ENCODE measurements at places on chromosomes 7 and 10.

DNA sequence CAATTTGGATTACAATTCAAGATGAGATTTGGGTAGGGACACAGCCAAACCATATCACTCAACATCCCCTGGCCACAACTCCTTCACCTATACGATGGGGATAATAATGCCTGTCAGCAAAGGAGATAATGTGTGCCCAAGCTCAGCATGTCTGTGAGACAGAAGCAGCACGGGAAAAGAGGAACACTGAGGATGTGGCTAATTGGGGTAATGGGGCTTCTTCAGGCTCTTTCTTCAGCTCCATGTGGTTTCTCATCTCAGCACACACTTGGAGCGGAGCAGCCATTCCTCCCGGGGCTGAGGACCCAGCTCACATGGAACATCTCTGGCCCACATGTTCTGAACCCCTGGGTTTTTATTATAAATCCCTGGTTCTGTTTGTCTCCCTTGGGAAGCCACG lies 136.0 kb upstream of the NAMPT start:
- no peak for DNase-seq

DNA sequence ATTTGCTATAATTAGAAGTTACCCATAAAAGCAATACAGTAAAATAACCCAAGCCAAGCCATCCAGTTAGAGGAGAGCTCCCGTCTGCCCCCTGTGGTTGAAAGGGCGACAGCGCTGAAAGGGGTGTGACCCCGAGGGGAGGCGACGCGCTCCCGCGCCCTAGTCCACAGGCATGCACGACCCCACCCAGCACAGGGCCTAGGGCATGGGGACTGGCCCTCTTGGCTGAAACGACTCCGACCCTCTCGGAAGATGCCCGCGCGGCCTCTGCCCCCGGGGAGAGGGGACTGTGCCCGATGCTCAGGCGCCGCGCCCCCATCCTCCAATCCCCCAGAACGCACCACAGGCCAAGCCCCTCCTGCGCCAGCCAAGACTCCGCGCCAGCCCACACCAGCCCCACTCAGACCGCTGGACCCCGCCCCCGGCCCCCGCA lies 64.0 kb downstream of the CSGALNACT2 start:
- DNase-seq, result peak; percentile 68

DNA sequence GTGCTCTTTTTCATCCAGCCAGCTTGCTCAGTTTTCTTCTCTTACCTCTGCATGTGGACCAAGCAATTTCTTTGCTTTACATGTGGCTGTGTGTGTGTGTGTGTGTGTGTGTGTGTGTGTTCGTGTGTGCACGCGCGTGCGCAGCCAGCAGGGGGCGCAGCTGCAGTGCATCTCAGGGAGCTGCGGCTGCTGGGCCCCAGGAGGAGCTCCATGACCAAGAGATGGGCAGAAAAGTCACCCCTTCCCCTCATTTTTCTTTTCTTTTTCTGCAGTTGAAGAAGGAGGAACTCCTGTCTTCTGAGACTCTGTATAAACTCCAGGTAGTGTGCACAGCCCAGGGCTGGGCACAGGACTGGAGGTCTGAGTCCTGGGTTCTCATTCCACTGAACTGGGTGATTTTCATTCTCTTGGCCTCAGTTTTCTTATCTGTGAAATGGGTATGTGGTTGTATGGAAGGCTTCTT lies 41.8 kb downstream of the BLNK start:
- DNase-seq, result peak; percentile 79

- DNase-seq, result no peak
These were observed 147.3 kb downstream of the NRCAM start for GRCh38 chr7:108308903-108309302.

GRCh38 chr7:104985259-104985617 lies 28.8 kb upstream of the KMT2E start:
- DNase-seq, result no peak

GRCh38 chr10:593901-594457 lies 95.5 kb downstream of the DIP2C start:
- DNase-seq, result no peak

DNA sequence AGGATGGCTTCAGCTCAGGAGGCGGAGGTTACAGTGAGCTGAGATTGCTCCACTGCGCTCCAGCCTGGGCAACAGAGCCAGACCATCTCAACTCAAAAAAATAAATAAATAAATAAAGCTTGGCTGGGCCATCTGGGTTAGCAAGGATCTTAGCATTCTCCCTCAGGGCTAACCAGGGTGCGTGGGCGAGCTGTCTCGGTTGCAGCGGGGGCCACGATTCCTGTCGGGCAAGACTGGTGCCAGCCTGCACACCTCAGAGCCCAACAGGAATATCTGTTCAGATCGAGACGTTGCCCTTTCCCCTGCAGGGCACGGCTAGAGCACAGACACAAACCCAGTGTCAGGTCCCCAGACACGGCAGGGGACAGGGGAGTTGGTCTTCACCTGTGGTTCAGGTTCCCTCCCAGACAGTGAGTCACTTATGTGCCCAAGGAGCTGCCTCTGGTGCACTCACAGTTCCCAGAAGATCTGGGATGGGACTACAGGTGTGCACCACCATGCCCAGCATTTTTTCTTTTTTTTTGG lies 75.5 kb upstream of the GTF2I start:
- no peak for DNase-seq

- DNase-seq, result no peak
These were observed 247.4 kb downstream of the ELFN1 start for GRCh38 chr7:1917221-1918062.

- no peak for DNase-seq
These were observed 24.3 kb downstream of the SPAG6 start for GRCh38 chr10:22369434-22370072.

DNA sequence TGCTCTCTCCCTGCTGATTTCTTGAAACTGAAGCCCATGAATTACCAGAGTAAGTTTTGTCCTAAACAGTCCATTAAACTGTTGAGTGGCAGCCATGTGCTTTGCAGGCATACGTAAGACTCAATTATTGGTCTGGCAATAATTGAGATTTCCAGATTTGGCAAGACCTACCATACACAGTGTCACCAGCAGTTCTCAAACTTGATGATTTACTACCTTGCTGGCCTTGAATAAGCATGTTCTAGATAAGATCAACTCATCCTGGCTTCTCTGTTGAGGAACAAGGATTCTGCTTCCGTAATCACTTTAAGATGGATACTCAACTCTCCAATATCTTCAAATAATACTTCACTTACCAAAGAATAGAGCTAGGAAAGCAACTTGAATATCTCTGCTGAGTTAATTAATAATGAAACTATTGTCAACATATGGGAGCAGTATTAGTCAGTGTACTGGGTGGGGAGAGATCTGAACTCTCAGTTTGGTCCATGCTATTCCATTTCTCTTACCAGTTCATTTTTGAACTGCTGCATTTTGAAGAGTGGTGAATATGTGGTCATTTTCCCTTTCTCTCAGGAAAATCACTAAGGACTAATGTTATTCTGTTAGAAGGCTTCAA lies 181.4 kb downstream of the IPMK start:
- DNase-seq, result no peak

DNA sequence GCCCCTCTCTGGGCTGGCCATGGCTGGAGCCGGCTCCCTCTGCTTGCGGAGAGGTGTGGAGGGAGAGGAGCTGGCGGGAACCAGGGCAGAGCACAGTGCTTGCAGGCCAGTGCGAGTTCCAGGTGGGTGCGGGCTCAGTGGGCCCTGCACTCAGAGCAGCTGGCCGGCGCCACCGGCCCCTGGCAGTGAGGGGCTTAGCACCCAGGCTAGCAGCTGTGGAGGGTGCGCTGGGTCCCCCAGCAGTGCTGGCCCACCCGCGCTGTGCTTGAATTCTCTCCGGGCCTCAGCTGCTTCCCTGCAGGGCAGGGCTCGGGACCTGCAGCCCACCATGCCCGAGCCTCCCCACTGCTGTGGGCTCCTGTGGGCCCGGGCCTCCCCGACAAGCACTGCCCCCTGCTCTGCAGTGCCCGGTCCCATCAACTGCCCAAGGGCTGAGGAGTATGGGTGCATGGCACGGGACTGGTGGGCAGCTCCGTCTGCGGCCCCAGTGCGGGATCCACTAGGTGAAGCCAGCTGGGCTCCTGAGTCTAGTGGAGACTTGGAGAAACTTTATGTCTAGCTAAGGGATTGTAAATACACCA lies 61.2 kb upstream of the AGR3 start:
- DNase-seq, result no peak

DNA sequence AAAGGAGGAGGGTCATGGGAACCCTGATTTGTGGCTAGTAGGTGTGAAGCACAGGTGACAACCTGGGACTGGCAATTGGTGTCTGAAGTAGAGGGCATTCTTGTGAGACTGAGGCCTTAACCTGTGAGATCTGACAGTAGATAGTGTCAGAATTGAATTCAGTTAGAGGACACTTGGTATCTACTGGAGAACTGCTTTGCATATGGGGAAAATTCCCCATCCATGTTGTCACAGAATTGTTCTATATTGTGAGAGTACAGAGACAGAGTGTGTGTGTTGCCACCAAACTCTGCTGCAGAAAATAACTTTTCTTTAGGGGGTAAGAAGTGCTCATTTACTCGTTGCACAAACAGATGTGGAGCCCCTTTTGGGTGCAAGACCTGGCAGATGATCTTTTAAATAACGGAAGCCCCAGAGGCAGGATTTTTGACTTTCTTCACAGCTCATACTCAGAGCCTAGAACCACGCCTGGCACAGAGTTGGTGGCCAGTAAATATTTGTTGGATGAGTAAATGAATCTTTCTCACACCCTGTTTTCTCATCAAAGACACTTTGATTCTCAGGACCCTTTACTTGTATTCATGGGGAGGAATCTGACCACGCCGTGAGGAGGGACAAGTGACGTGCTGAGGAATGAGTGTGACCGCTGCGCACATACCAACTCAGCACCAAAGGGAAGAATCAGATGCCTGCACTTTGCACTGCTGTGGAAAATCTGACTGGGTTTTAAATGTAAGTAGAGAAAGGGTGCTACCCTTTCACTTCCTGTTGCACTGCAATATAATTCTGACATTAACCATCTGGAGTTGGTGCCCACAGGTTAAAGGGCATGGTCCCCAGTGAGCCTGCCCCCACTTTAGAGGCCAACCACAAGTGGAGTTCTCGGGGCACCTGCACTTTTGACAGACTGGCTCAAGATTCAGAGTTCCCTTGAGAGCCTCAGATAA lies 39.2 kb upstream of the SDHAF3 start:
- no peak for DNase-seq
